ENCODE measurements at places on chromosomes 13 and 19.

GRCh38 chr19:1746401-1747284 is 6.7 kb upstream of the ONECUT3 start:
- peak; percentile 69 for DNase-seq

- no peak for DNase-seq
Measured at GRCh38 chr13:109336730-109337129, 449.7 kb downstream of the IRS2 start.

DNA sequence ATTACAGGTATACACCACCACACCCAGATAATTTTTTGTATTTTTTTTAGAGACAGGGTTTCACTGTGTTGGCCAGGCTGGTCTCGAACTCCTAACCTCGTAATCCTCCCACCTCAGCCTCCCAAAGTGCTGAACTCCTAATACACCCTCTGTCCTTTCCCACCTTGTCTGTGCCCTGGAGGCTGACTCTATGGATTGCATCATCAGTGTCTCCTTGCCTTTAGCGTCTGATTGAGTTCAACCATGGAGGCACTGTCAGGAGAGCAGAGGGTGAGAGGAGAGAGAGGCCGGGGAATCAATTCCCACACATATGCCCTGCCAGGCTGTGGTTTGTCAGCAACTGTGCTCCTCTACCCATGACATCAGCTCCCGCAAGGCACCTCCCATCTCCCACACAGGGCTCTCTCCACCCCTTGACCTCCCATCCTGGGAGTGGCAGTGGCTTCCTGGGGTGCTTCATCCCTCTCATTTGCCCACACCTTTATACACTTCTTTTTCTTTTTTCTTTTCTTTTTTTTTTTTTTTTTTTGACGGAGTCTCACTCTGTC is 12.6 kb upstream of the LILRB4 start:
- no peak for DNase-seq

DNA sequence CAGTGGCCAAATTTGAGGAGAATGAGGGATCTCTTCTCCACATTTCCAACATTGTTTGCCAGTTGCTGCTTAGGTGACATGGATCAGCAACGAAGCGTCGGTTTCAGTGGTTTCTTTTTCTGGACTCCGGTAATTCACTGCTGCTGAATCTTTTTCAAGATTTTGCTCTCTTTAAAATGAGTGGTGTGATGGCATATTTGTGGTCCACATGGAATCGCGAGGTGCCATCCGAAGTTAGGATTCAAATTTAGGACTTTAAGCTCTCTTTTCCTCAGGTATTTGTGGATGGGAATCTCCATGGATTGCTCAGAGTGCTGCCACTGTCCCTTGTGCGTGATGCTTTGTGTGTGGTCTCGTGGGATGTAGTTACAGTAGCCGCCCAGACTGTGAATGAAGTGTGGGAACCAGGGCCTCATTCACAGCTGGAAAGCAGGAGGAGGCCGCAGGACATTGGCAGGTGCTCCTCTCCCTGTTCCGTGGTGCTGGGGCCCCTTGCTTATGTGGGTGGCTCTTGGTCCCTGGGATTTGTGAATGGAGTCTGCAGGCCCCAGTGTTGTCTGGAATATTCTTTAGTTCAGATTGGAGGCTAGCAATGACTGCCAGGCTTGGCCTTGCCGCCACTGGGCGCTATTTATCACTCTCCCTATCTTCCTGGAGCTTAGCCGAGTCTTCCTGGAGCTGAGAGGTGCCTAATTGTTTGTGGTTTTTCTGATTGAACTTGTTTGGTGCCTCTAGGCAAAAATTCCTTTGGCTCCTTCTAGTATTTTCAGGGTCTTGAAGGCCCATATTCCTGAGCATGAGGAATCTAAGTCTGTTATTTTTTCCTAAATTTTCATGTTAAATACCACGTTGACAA is 1.5 kb downstream of the ILF3 start:
- DNase-seq, result peak; percentile 75

DNA sequence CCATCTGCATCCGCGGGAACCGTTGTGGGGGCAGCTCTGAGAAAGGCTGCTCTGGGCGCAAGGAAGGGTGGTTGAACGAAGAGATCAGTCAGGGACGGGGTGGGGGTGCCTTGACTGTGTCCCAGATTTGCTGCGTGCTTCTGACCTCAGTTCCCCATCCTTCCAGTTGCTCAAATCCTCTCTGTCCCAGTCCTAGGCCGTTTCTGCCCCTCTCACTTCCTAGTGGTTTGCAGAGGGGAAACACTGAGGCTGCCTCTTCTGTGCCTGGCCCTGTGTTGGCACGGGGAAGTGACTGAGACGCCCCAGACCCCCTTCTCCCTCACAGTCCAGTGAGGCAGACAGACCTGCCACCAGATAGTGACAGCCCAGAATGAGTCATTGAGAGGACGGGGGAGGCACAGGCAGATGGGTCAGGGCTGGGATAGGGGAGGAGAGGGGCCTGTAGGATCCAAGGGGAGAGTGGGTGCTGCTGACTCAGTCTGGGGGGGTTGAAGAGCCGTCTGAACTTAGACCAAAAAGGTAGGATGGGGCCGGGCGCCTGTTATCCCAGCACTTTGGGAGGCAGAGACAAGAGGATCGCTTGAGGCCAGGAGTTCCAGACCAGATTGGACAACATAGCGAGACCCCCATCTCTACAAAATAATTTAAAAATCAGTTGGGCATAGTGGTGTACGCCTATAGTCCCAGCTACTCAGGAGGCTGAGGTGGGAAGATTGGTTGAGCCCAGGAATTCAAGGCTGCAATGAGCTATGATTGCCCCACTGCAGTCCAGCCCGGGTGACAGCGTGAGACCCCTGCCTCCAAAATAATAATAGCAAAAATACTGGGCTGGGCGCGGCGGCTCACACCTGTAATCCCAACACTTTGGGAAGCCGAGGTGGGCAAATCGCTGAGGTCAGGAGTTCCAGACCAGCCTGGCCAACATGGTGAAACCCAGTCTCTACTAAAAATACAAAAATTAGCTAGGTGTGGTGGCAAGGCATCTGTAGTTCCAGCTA is 26.5 kb downstream of the NUMBL start:
- DNase-seq, result peak; percentile 60

GRCh38 chr13:102440259-102440936 is 38.5 kb upstream of the FGF14 start:
- DNase-seq, result no peak

DNA sequence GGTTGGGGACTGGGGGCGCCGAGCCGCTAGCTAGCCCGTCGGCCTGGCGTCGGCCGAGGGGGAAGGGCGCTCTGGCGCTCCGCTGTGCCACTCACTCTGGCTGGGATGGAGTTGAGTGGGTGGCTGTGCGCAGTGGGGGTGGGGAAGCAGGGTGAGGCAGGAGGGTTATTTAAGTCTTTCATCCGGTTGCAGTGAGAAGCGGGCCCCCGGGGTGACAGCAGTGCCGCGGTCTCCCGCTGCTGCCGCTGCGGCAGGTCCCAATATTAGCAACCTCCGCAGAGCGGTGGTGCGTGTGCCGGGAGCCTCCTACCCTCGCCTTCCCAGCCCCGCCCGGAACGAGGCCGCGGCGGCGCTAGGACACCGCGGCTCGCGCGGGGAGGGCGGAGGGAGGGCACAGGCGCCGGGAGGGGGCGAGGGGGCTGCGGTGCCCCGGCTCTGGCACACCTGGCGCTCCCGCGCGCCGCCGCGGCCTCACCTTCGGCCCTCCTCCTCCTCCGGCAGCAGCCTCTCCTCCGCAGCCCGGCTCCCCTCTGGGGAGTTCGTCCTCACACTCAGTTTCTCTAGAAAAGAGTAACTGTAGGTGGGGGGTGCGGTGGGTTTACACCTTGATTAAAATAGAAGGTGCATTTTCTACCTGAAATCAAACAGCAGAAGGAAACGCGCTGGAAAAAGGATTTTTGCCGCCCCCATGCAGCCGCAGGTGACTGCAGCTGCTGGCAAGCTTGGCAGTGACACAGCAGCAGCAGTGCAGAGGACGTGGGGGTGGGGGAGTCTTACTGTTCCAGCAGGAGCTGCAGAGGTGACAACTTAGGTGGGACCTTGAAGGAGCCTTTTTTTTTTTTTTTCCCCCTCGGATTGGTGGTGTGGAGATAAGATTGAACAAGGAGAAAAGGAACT is 4.5 kb downstream of the FGF9 start:
- DNase-seq, result peak; percentile 39

- no peak for DNase-seq
Measured at GRCh38 chr13:28744091-28744536, 25.3 kb upstream of the SLC46A3 start.

GRCh38 chr13:93625536-93625935 is 398.9 kb downstream of the GPC6 start:
- no peak for DNase-seq

- no peak for DNase-seq
Measured at GRCh38 chr19:18014197-18014596, 6.2 kb downstream of the ARRDC2 start.

DNA sequence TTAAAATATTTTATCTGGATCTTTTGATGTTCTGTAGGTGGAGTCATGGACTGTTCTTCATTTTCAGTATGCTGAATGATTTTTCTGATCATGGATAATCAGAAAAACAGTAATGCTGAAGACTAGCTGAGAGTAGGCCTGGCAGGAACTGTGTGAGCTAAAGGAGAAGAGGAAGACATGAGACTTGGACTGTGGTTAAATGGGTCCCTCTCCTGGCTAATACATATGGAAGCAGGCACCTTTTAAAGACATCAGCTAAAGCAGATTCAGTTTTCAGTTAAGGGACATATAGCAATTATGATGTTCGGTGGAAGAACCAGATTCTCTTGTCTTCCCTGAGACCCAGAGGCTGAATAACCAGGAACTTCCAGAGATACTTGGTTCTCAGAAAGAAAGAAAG is 169.4 kb downstream of the OLFM4 start:
- no peak for DNase-seq

DNA sequence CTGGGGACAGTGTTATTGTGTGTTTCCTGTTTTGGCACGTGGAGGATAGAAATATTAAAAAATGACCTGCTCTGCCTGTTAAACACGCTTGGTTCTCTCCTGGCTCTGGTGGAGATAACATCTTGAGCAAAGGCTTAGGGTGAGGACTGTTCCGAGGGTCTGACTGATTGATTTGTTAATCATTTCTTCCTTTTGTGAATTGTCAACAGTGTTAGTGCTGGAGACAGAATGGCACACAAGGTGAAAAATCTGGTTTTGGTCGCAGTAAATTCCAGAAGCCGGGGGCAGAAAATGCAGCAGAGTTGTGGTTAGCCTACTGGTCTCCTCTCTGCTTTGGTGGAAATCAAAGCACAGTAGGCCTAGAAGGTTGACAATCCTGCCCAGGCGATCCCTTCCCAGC is 163.6 kb downstream of the FGF9 start:
- no peak for DNase-seq

GRCh38 chr13:29067306-29067945 is 247.3 kb downstream of the MTUS2 start:
- DNase-seq, result no peak

- no peak for DNase-seq
Measured at GRCh38 chr19:1673645-1674292, 21.4 kb upstream of the TCF3 start.

- DNase-seq, result no peak
Measured at GRCh38 chr19:49775742-49776370, 9.1 kb downstream of the AP2A1 start.

- no peak for DNase-seq
Measured at GRCh38 chr13:47548294-47548840, 452.7 kb downstream of the SUCLA2 start.

DNA sequence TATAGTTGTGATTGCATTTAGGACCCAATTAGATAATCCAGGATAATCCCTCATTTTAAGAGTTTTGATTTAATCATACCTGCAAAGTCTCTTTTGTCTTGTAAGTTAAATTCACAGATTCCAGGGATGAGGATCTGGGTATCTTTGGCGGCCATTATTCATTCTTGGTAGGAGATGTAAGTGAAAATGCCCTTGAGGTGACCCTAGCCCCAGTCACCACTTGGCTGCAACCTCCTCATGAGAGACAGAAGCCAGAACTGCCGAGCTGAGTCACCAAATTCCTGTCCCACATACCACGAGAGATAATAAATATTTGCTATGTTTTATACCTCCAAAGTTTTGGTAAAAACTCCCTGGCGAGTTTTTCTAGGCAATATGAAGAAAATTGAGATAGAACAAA is 389.4 kb downstream of the RFC3 start:
- DNase-seq, result no peak

GRCh38 chr13:63999614-64000305 is 2584.1 kb upstream of the PCDH20 start:
- no peak for DNase-seq

- no peak for DNase-seq
Measured at GRCh38 chr13:113897161-113897560, 33.3 kb upstream of the GAS6 start.

- DNase-seq, result no peak
Measured at GRCh38 chr19:31120952-31121351, 228.3 kb downstream of the TSHZ3 start.

DNA sequence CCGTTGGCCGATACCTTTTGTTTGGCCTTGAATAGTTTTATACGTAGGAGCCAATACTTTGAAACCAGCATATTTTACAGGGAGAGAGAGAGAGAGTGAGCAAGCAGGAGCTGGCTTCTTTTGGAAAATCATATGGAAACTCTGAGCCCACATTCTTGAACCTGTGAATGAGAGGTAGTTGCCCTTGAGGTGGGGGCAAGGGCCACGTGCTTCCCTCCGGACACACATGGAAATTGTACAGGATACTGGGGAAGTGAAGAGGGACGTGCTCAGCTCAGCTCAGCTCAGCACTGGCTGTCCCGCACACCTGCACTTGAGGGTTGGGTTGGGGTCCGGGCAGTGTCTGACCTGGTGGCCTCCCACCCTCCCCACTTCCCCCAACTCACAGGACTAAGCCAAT is 68.3 kb downstream of the SPRYD7 start:
- no peak for DNase-seq

DNA sequence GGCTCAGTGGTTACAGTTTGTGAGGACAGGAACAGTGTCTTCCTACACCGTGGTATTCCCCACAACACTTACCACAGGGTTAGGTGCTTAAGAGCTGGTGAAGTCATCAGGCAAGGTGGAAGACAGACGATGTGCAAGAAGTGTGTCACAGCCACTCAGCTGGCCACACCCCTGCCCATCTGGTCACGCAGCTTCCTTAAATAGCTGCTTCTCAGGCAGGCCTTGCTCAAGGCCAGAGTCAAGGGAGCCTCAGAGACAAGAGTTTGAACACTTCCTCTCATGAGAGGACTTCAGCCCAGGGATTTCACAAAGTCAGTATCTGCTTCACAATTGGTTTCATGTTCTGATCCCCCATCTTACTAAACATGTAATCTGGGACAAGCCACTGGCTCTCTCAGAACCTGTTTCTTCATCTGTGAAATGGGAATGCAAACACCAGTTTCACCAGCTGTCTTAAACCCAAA is 80.3 kb upstream of the FRY start:
- peak; percentile 94 for DNase-seq

DNA sequence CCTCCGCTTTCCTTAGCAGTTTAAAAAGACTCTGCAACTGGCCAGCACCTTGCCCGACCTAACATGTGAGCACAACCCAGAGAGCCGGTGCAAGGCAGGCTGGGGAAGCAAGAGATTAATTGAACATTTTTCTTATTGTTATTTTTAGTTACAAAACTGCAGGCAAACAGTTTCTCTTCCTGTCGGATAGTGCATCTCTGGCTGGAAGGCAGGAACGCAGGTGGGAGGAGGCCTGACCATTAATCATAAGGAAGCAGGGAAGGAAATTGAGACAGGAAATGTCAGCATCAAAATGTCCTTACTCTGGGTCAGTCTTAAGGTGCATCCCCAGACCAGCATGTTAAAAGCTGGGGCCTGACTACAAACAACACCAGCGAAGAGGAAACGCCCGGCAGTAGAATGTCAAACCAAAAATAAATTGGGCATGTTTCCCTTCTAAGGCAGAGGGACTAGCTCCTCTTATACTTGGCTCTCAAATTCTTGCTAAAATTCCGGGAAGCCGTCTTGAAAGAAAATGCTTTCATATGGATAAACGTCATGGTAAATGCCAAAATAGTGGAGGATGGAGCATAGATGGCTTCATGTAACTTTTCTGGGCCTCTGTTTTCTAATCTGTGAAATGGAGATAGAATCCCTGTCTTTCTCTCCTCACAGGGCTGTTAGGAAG is 226.8 kb downstream of the RAP2A start:
- DNase-seq, result no peak
